ENCODE measurements at places on chromosomes 4 and X.

DNA sequence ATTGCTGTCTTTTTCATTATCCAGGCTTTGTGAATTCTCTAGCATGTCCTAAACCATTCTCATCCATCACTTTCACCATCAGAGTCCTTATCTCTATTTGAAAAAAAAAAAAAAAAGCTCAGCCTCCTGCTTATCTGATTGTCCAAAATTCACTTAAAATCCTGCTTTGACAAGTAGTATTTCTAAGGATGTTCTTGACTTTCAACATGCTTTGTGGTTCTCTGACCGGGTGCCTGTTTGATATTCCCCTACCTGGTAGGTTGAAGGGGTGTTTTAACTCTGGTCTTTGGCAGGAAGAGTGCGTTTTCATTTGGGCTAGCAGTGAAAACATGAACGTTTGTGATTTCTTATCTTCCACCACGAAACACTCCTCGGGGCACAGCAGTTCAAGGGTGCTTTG lies 17.3 kb upstream of the BBS12 start:
- ATAC-seq, result no peak

- ATAC-seq, result no peak
Observed at GRCh38 chrX:18002791-18003190, 141.7 kb upstream of the RAI2 start.

DNA sequence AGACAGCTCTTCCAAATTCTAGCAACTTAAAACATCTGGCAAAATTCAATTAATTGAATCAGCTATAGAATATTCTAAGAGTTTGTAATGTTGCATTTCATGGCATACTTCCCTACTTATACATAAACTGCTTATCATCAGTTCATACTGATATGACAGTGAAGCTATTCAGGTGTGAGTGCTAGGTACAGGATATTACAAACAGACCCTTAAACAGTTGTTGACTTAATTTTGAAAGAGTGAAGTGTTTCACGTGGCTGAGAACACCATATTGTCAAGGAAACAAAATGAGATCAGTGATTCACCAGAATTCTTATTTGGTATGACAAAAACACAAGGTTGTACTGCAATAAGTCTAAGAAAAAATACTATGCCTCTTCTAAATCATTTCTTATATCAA lies 27.4 kb downstream of the CENPU start:
- ATAC-seq, result no peak

- ATAC-seq, result no peak
Observed at GRCh38 chr4:19358015-19358414, 893.7 kb upstream of the SLIT2 start.

DNA sequence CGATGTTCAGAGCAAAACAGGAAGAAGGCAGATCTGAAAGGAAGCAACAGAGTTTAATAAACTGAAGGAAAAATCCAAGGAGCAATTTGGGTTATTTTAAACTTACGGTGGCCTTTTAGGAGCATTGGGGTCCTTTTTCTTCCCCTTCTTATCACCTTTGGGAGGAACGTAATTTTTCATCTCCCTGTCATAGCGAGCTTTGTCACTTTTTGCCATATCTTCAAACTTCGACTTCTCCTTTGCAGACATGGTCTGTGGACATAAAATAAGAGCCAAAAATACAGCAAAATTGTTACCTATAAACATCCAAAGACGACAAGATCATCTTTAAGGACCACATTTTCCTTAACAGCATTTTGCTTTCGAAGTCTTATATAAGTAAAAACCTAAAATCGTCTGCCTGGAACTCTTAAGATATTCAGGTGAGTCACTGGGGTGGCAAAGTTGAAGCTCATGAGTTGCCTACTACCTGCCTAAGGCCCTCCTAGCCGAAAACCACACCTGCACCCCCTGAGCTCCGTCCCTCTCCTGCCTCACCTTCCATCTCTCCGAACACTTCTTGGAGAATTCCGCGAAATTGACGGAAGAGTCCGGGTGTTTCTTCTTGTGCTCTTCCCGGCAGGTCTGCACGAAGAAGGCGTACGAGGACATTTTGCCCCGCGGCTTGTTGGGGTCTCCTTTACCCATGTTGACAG lies 1.0 kb downstream of the HMGB2 start:
- no peak for ATAC-seq

DNA sequence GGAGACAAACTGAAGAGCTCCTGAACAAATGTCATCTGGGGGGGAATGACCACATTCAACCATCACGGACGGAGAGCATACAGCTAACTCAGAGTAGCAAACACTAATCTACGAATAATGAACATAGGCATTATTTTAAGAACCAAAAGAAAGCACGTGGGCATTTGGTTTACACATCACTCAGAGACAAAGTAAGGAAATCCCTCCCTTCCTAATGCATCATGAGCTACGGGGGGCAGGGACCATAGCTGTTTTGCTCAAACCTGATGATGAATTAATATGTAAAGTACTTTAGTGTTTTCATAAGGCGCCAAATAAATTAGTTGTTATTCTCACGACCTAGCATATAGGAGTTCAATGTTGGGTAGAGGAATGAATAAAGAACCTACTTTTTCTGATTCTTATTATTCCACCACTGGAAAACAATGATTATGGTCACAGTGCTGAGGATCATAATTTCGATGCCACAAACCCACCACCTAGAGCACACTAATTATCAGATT lies 11.7 kb upstream of the TMEM156 start:
- peak; percentile 22 for ATAC-seq

GRCh38 chr4:125526420-125526819 lies 211.7 kb downstream of the FAT4 start:
- no peak for ATAC-seq

GRCh38 chr4:167544391-167544790 lies 310.1 kb upstream of the SPOCK3 start:
- no peak for ATAC-seq

DNA sequence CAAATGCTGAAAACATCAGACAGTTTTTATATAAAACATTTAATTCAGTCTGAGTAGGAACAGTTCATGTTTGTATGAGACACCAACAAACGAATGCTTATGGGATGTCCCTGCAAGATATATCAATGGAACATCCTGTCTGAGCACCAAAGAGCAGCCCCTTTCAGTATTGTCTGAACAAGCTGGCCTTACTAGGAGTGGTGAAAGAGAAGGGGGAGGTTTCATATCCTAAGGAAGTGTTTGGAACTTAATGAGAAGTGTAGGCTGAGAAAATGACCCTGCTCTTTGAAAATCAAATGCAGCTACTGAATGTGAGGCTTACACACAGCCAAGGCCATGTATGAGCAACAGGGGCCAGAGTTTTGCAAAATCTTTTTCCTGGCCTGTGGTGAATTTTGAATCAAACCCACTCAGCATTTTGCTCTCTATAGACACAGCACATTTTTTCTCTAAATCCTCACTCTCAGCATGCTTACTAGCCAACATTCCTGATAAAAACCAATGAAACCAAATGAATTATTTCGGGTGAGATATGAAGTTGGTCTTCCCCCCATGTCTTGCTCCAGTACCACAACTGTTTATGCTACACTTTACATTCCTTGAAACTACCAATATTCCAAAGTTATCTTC lies 119.4 kb downstream of the LUZP4 start:
- no peak for ATAC-seq

DNA sequence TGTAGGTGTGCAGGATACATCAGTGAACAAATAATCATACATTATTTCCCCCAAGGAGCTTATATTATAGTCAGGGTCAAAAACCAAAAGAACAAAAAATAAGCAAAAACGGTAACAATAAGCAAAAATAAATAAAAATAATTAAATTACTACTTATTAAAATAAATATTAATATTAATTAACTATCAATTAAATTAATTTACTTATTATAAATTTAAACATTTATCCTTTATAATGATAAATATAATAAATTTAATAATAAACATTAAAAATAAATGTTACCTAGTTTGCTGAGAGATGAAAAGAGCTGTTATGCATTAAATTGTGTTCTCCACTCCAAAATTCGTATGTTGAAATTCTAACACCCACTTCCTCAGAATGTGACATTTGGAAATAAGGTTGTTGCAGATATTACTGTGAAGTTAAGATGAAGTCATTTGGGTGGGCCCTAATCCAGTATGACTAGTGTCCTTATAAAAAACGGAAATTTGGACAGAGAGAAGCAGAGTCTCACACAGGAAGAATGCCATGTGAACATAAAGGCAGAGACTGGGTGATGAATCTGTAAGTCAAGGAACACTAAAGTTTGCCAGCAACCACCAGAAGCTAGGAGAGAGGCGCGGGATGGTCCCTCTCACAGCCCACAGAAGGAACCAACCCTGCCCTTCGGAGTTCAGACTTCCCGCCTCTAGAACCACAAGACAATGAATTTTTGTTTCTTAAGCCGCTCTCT lies 67.2 kb upstream of the IBSP start:
- ATAC-seq, result no peak

- no peak for ATAC-seq
Observed at GRCh38 chr4:85514117-85514516, 39.2 kb downstream of the ARHGAP24 start.

DNA sequence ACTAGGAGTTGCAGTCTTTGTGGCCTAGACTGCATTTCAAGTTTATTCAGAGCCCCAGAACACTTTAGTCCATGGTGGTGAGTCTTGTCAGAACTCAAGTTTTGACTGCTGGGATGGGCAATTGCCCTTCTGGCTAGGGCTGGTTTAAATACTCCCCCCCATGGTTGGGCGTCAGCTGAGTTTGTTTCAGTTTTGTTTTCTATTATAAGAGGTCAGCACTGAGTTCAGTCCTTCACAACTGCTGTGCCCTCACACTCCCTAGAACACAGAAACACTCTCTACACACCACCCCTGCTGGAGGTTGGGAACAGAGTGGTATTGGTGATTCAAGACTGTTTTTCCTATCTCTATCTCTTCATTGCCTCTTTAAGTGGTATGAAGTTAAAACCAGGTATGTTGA lies 217.0 kb downstream of the GUCY2F start:
- ATAC-seq, result no peak

- ATAC-seq, result peak; percentile 75
Observed at GRCh38 chr4:74874753-74875367, 58.1 kb upstream of the PARM1 start.

DNA sequence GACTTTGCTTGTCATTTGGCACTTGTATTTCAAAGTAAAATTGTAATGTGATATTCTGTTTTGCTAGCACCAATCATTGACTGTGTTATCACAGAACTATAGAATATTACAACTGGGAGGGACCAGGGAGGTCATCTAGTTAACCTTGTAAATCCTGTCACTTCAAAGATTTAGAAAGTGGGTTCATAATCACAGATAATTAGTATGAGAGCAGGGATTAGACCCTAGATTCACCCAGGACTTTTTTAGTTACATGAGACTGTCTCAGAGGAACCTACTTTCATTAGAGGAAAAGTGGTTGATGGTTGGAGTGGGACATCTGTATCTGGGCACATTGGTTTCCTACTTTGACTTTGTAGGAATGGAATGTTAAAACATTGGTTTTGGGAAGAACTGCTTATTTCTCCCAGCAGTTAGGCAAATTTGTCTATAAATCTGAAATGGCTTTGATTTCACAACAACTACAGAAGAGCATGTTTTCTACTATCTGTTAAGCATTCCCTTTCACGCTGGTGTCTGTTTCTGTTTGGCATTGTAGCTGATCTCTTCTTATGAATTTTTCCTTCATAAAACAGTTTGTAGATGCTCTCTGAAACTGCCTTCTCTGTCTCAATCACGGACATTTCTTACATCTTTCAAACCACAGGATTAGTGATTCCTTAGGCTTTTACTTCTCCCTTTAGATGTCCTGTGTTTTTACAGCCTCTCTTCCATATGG lies 144.1 kb downstream of the DIPK2B start:
- ATAC-seq, result no peak

GRCh38 chrX:154829926-154830442 lies 4.5 kb downstream of the SMIM9 start:
- ATAC-seq, result no peak

GRCh38 chr4:4507923-4508322 lies 33.9 kb downstream of the STX18 start:
- no peak for ATAC-seq

GRCh38 chr4:120971884-120972283 lies 49.4 kb upstream of the PRDM5 start:
- no peak for ATAC-seq

DNA sequence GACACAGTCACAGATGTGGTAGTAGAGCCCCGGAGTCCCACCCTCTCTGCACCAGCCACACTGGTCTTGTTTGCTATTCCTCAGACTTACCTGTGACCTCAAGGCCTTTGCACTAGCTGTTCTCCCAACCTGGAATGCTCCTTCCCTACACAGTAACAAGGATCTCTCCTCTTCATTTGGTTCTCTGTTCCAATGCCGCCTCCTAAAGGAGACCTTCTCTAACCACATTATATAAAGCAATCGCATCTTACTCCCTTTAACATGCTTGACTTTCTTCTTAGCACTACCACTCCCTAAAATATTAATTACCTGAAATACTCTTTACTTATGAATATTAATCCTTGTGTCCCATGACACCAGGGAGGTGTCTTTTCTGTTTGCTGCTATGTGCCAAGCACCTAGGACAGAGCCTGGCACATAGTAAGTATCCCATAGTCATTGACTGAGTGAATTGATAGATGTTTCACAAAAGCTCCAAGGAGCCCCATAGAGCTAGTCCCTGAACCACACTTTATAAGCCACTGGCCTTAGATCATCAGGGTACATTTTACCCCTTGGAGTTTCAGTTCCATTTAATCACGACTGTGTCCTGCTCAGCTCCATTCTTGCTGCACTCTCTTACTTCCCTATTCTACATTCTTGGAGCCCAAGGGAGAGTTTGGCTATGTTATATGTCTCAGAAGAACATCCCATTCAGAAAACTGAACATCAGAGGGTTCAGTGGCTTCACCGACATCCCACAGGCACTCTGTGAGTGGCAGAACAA lies 312.7 kb downstream of the RAB28 start:
- peak; percentile 69 for ATAC-seq

DNA sequence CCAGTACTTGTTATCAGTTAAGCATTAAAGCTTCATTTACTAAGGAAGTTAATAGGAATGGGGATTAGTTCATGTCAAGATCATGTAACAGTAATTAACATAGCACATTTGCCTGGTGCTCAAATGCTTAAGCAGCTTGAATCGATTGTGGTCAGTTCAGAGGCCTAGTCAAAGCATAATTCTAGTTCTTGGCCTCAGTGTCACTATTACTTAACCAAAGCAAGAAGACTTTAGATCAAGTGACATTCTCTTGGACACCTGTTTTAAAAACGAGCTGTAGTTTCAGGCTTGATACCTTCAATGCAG lies 115.2 kb upstream of the BMPR1B start:
- ATAC-seq, result no peak

- ATAC-seq, result no peak
Observed at GRCh38 chr4:173490817-173491528, 39.1 kb downstream of the HAND2 start.

DNA sequence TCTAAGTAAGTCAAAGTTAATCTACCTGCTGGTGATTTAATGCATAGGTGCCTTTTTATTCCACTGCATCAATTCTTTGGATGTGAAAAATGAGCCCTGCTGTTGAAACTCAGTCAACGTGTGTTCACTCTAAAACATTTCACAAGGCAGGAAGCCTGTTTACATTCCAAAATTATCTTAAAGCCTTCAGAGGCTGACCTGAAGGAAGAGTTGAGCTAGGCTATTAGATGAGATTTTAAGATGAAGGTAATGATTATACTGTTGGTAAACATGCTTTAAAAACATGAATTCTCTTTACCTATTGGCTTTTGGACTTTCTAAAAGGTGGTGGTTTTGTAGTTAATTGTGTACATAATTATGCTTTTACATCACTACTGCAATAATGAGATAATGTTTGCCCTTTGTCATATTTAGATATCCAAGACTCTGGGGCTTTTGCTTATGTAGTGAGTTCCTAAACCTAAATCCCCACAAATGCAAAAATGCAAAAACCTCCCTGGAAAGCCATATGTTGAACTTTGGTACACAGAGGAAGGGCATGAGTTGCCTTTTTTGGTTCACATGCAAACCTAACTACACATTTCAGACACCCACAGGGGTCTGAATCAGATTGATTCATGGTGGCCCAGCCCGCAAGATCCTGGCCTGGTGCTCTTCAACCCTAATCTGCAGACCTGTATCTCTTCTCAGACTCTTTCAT lies 92.3 kb downstream of the KLHL8 start:
- ATAC-seq, result no peak

Data from stimulated activated memory B cell treated with anti-CD40 and anti-IgM and Interleukin-4, amounts not matched to agents 10 μg/mL and 1 μg/mL and 100 μg/mL, for 72 hours (primary cell).